ENCODE measurements at places on chromosomes 7 and 10.

- DNase-seq, result no peak
These were observed 270.5 kb upstream of the PLPP4 start for GRCh38 chr10:120186506-120186905.

DNA sequence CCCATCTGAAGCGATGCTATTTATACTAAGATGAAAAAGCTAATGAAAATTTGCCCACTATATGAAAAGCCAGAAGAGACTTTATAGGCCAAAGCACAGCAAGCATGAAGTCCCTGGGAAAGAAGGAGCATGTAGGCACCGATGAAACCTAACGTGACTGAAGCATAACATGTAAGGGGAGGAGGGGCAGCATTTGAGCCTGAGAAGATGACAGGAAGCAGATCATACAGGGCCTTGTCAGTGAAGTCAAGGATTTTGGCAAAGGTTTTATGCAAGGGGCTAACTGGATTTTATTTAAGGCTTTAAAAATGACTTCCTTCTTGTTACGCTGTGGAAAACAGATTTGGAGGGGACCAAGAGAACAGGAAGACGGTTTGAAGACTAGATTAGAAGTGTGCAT, 744.0 kb downstream of the PHTF2 start:
- no peak for DNase-seq

DNA sequence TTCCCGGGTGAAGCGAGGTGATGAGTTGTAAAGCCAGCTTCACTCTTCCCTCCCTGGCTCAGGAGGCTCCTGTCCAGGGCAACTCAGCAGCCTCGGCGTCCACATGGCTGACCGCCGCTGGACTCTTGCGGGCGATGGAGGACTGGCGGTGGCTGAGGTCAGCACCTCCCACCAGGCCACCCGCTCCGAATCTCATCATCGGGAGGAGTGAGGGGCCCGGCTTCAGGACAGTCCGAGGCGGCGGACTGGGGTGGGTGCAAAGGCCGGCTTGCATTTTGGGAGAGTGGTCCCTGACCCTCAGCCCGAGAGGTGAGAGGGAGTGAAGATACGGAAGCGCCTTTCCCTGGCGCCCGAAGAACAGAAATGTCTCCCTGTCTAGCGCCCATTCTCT, 759 bp downstream of the DNAJB12 start:
- DNase-seq, result peak; percentile 56

- DNase-seq, result no peak
These were observed 478.3 kb downstream of the TNS3 start for GRCh38 chr7:47103498-47104205.

DNA sequence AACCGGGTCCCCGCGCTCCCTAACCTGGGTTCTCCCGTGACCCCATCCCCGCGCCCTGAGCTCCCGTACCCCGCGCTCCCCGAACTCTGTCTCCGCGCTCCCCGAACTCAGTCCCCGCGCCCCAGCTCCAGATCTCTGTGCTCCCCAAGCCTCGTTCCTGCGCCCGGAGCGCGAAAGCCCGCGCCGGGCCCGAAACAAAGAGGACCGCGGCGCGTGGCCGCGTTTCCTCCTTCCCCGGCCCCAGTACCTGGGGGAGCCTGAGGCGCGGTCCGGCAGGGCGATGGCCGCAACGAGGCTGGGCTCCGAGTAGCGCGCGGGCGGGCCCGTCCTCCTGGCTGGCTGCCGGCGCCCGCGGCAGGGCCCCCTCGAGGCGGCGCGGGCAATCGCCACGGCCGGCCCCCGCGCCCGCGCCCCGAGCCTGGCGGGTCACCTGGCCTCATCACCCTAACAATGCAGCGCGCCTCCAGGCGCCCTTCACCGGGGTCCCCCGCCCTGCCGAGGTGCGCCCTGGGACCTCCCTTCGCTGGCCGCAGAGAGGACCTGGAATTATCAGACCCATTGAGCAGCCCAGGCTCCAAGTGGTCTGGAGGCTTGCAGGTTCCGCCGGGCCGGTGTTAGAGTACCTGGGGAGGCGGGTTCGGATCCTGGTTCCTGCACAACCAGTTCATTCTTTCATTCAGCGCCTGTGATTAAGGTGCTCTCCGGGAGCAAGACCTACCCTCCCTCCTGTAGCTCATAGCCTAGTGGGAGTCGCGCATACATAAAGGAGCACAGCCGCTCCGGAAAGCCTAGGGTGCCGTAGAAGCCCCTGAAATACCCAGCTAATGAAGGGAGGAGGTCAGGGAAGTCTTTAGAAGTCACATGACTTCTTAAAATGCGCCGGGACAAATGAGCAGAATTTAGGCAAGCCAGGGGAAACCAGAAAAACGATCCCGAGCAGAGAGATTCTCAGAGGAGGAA, at the start of gene TNS3:
TSS of gene TNS3 (minus strand) at position 308 of the 960 bp plus-strand sequence. CDS start 142,475 bp downstream, outside the sequence.
- peak; percentile 44 for DNase-seq

- DNase-seq, result no peak
These were observed 232.6 kb downstream of the ADK start for GRCh38 chr10:74383642-74384041.

DNA sequence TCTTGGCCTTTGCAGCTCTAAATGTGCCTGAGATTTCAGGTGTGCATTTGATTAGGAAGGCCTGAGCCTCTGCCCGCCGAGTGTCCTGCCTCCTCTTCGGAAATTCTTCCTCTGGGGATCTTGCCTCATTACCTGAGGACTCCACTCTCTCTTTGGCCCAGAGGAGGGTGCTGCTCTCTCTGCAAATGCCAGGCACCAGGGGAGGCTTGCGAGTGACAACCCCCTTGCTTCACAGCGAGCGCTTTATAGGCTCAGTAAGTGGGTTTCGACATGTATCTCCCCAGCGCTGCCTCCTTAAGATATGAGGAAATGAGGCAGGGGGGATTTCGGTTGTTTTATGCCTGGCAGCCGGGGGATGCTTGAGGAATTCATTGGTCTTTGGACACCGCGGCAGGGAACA, 423.9 kb downstream of the GLRX3 start:
- no peak for DNase-seq

DNA sequence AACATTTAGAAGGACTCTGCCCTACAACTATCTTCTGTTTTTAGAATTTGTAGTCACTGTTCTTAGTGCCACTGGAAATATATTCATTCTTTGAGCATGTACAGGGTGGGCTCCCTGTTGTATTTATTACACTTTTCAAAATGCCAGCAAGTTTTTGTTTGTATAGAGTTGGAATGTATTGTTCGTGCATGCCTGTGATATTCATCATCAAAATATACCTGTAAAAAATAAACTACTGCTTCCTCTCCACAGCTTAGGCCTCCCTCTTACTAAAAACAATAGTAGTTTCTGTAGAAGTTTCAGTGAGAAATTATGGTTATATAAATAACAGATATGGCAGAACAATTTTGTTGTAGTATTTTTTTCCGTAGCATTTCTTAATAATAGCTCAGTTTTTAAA, 61.6 kb downstream of the NHLRC2 start:
- DNase-seq, result no peak

DNA sequence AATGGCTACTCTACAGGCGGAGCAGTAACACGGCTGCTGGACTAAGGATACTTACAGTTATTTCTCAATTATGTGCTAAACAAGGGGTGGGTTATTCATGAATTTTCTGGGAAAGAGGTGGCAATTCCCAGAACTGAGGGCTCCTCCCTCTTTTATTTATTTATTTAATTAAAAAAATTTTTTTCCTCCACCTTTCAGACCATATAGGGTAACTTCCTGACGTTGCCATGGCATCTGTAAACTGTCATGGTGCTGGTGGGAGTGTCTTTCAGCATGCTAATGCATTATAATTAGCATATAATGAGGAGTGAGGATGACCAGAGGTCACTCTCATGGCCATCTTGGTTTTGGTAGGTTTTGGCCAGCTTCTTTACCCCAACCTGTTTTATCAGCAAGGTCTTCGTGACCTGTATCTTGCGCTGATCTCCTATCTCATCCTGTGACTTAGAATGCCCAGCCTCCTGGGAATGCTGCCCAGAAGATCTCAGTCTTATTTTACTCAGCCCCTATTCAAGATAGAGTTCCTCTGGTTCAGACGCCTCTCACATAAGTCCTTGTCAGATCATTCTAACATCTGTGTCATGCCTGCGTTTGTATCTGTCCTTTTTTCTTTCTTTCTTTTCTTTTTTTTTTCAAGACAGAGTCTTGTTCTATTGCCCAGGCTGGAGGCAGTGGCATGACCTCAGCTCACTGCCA, 15.9 kb upstream of the STOX1 start:
- peak; percentile 83 for DNase-seq

DNA sequence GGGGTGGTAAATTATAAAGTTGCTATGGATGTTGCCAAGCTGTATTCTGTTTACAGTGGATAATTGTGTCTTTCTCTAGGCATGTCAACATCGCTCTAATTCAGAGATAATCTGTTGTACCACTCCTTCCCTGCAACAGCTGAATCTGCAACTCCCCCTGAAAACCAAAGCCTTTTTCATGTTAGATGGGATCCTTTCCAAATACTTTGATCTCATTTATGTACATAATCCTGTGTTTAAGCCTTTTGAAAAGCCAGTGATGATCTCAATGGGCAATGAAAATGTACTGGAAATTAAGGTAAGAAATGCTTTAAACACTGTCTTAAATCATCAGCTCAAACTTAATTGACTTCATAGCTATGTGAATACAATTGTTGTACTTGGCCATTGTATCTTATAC, 91.0 kb downstream of the MET start:
- no peak for DNase-seq

- no peak for DNase-seq
These were observed 315.3 kb downstream of the SDK1 start for GRCh38 chr7:3616306-3616705.

DNA sequence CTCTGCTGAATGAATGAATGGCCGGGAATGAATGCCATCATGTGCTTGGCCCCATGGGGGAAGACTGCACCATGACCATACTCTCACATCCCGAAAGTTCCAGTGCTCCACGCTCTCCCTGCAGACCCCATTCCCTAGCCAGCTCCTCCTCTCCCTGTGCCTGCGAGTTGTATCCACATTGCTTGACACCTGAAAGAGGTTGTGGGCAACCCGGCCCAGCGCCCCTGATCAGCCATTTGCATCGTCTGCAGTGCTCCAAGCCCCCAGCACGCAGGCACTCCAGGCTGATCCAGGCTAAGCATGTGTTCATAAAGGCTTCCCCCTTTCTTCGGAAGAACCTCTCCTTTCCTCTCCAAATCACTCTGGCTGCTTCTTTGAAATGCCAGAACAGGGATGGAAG, 354.4 kb upstream of the MKI67 start:
- no peak for DNase-seq

- no peak for DNase-seq
These were observed 640.0 kb downstream of the IPMK start for GRCh38 chr10:57627642-57628178.

Data from adrenal gland (tissue), 19 donors.